ENCODE measurements at places on chromosomes 13 and 19.

DNA sequence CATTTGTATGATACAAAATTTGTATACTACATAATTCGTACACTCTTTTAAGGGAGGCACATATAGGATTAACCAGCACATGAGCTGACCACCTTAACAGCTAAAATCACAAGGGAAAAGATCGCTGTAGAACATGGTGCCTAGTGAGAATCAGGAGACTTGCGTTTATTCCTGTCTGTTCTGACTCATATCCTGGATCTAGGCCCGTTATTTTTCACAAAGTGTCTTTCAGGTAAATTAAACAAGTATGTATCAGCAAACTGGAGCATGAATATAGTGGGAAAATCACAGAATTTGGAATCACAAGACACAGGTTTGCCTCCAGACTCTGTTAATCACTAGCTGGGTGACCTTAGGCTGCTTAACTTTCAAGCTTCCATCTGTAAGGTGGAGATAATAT lies 47.5 kb upstream of the ESD start:
- DNase-seq, result no peak

DNA sequence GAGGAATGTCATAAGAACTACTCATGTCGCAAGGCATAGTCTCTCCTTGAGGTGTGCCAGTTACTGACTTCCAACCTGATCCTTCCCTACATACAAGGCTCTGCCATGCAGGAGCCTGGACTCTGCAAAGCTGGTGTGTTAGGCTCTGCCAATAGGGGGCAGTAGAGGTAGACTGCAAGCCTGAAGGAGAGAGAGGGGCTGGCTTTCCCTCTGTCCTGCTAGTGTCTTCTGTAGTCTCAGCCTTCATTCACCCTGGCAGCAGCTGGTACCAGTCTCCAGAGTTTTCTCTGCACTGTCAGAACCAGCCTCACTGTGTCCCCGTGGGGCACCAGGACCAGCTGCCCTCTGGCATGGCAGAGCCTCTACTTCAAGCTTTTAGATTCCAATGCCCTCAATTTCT lies 14.5 kb downstream of the SHISA2 start:
- no peak for DNase-seq

GRCh38 chr19:55228015-55228391 lies 560 bp downstream of the TMEM86B start:
- no peak for DNase-seq

DNA sequence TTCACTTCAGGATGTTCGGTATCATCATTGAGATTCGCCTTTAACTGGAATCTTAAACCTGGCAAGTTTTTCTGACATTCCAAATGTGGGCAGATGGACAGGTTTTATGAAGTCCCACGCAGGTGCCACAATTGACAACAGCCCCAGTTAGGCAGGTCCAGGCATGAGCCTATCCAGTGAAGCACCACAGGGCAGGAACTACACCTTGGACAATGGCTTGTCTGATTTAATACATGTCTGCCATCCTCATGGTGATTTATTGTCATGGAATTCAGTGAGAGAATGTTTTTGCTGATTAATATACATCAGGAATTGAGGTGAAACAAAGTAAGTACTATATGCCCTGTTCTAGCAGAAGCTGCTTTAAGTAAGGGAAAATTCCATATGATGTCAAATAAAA lies 10.2 kb upstream of the TPP2 start:
- DNase-seq, result no peak

DNA sequence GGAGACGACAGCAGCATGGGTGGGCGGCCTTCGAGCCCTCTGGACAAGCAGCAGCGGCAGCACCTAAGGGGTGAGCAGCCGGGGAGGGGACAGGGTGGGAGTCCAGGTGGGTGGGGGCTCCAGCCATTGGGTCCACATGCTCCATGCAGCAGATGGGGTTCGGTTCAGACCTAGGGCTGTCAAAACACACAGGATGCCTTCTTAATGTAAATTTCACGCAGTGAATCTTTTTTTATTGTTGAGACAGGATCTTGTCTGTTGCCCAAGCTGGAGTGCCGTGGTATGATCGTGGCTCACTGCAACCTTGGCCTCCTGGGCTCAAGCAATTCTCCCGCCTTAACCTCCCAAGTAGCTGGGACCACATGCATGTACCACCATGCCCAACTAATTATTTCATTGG lies 15.9 kb downstream of the PGLS start:
- no peak for DNase-seq

DNA sequence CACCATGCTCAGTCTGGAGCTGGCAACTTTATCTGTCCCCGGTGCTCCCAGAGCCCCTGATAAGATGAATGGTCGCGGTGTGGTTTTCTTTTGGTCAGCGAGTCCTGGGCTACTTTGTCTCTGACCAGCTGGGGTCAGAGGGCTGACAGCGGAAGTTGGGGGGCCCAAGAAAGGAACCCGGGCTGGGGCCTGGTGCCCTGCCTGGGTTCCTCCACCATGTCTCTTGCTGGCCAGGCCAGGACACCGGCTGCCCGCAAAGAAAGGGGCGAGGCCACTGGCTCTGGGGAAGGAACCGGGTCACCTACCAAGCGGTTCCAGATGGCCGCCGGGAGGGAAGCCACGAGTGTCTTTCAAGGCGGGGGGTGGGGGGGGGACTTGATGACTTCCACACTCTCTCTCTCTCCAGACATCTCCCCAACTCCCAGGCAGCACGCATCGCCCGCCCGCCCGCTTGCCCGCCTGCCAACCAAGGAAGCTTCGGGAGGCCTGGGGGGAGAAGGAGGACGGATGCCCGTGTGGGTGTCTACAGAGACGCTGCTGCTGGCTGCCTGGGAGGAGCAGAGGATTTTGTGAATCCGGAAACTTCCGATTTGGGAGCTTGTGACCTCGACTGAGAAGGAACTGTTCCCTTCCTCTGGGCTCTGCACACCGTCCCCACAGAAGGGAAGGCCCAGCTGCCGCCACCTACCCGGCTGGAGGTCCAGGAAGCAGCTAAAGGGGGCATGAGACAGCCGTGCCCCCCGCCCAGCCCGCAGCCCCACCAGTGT lies 1.1 kb downstream of the PIP5K1C start:
- DNase-seq, result no peak

Data from left renal cortex interstitium (tissue), 4 donors.